ENCODE measurements at places on chromosomes 6 and 20.
A peak's percentile ranks its signal among the peaks of the same experiment; 100 is the strongest.

DNA sequence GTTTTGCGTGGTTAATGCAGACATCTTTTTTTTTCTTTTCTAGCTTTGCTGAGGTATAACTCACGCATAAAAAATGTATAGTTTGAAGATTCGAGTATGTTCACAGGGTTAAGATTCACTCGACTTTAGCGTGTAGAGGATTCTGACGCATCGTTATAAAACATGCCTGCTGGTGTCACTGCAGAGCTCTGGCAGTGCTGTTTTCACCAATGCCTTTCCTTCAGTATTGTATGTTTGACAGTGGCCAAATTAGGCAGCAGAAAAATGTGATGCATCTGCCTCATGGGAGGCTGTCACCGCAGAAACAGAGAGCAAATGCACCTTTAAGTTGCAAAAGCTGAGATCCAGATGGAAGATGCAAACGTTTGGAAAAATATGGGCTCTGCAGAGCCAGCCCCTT, 18.0 kb upstream of the SIRPB2 start:
- peak; percentile 24 for DNase-seq

DNA sequence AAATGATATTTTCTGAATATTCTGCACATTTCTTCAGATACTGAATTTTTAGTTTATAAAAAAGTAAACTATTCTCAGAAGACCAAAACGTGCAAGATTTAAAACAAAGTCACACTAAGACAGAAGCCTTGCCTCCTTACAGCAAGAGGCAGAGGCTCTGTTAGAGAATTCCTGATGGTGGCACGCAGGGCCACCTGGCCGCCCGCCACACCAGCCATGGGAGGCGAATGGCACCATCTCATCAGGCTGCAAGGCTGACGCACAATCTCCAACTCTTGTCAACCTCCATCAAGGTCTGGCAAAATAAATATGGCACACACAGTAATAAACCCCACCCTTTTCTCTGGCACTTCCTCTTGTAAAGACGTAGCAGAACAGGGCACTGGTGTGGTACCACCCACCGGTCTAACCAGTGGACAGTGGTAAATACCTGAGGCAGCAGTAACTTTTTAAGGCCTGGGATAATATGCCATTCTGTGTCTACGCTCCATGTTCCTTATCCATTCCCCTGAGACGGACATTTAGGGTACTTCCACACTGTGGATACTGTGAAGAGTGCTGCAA, 111.4 kb downstream of the WDR27 start:
- no peak for DNase-seq

DNA sequence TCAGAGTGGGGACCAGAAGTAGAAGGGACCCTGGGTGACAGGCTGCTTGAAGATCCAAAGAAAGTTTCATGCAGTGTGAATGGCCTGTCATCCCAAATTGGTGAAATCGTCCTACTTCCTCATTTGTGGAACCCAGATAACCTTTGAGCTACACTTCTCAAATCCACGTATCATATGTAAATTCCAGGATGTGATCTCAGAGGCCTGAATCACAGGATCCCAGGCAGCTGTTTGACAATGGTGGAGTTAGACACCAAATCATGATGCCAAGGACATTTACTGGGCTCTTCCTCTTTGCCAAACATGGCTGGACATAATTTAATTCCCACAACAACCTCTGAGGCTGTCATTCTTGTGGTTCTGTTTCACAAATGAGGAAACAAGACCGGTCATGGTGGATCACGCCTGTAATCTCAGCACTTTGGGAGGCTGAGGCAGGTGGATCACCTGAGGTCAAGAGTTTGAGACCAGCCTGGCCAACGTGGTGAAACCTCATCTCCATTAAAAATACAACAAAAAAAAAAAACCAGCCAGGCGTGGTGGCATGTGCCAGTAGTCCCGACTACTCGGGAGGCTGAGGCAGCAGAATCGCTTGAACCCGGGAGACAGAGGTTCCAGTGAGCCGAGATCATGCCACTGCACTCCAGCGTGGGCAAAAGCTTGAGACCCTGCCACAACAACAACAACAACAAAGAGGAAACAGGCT, 39.9 kb upstream of the TTPAL start:
- DNase-seq: no peak

GRCh38 chr20:58092871-58093270, 135.6 kb downstream of the ANKRD60 start:
- no peak for DNase-seq

DNA sequence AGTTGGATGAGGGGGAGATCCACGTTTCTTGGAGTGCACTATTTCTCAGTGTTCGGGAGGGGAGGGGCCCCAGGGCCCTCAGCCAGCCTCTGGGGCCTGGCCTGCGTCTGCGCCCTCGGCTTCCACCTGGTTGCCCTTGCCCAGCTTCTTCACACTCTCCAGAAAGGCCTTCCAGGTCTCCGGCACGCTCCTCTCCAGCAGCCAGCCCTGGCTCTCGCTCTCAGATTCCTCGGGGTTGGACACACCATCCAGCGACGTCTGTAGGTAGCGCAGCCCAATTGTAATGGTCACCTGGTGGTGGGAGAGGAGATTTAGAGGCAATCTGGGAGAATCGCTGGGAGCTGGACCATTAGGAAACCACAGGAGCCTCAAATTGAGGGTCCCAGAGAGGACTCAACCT, 24.2 kb downstream of the PRPH2 start:
- DNase-seq: no peak

GRCh38 chr20:59055302-59055701, 12.7 kb upstream of the PRELID3B start:
- peak; percentile 61 for DNase-seq

- DNase-seq: no peak
These were observed 201.8 kb downstream of the GRIK2 start for GRCh38 chr6:101595276-101595675.

GRCh38 chr6:167546611-167547327, 221.9 kb downstream of the TTLL2 start:
- no peak for DNase-seq

- peak; percentile 61 for DNase-seq
These were observed 24.1 kb upstream of the SERPINB1 start for GRCh38 chr6:2865694-2866151.

DNA sequence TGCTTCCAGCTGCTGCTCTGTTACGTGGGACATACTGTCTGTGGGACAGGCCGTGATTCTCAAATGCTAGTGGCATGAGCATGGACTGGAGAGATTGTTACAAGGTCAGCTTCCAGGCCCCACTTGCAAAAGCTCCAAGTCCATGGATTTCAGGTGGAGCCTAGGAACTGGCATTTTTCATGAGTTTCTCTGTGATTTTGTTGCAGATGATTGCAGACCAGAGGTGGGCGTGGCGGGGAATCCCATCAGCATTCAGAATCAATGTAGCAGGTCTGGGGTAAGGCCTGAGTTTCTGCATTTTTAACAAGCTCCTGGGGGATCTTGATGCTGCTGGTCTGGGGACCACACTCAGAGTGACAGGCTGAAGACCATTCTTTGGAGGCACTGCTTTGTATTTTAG, 2.4 kb upstream of the CDH4 start:
- DNase-seq: no peak

DNA sequence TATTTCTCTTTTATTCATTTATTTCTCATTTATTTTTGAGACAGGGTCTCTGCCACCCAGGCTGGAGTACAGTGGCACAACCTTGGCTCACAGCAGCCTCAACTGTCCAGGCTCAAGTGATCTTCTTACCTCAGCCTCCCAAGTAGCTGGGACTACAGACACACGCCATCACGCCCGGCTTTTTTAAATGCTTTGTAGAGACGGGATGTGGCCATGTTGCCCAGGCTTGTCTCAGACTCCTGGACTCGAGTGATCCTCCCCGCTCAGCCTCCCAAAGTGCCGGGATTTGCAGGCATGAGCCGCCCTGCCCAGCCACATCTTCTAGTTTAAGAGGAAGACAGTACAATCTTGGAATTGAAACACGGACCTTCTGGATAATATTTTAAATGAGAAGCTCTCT, 21.6 kb upstream of the FOXF2 start:
- no peak for DNase-seq

- DNase-seq: no peak
These were observed 85.6 kb downstream of the SNX5 start for GRCh38 chr20:17882834-17883591.

GRCh38 chr6:105733556-105734162, 330.8 kb upstream of the PREP start:
- DNase-seq: peak; percentile 70

GRCh38 chr20:20489054-20489453, 121.2 kb downstream of the INSM1 start:
- no peak for DNase-seq

GRCh38 chr20:46463852-46464251, 49.5 kb downstream of the ZNF334 start:
- no peak for DNase-seq

DNA sequence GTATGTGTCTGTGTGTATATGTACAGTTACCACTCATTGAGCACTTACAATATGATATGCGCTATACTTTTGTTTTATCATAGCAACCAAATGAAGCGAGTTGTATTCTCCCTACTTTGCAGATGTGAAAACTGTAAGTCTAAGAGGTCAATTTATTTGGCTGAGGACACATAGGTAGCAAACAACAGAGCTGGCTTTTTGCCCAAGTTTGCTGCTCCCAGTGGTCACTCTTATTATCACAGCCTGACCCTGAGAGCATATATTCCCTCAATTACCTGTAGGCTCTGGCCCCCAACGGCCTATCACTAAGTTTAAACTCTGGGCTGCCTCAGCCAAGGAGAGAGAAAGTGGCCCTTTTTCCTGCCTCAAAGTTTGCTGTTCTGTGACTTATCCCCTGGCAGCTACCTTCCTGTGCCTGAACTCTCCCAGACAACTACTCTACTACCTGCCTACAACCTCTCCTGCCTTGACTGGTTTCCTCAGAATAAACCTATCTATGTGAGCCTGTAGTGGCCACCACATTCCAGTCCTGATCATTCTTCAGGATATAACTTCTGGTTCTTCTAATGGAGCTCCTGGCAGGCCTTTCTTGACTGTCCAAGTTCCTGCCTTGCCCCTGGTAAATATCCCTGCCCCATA, 221.8 kb downstream of the FRK start:
- peak; percentile 36 for DNase-seq

GRCh38 chr20:33675136-33675959, 1.1 kb upstream of the NECAB3 start:
- peak; percentile 62 for DNase-seq

DNA sequence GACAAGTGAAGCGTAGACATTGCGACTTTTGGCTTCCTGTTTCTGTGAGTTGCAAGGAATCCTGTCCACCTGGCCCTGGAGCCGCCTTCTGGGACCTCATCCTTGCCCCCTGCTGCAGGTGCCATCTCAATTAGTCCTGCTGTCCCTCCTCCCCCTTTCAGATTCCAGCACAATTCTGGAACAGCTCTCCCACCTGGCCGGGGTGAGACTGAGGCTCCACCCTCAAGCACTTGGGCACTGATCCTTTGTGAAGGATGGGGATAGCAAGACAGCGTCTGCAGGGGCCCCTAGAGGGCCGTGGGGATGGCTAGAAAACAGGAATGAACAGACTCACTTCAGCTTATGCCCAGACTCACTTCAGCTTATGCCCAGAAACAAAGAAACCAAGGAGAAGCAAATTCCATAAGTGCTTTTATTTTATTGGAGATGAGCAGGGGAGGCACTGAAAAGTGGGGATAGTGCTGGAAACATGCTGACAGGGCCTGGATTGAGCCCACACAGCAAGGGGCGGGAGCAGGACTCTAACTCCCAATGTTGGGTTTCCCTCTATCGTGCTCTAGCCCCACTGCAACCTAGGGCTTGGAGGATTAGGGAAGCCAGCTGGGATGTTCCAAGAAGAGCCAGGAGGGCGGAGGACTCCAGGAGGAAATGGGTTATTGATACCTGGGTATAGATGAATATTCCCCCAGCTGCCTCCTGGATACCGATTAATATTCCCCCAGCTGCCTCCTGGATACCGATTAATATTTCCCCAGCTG, 1.4 kb downstream of the C6orf15 start:
- no peak for DNase-seq

GRCh38 chr6:129490521-129491255, 219.3 kb downstream of the ARHGAP18 start:
- DNase-seq: peak; percentile 99

GRCh38 chr20:51096582-51097267, 73.8 kb upstream of the KCNG1 start:
- no peak for DNase-seq
